EH (cell line): ENCODE measurements at places on chromosomes 2 and 18.

- no peak for DNase-seq
Measured at GRCh38 chr2:44801841-44802776, 139.4 kb upstream of the SIX3 start.

GRCh38 chr2:12107321-12107720 is 360.9 kb downstream of the LPIN1 start:
- DNase-seq, result no peak

GRCh38 chr2:212314680-212315079 is 223.9 kb downstream of the ERBB4 start:
- DNase-seq, result no peak

- DNase-seq, result peak; percentile 73
Measured at GRCh38 chr2:189799531-189799930, 15.3 kb downstream of the PMS1 start.
